ENCODE measurements at places on chromosomes 16 and 17.

DNA sequence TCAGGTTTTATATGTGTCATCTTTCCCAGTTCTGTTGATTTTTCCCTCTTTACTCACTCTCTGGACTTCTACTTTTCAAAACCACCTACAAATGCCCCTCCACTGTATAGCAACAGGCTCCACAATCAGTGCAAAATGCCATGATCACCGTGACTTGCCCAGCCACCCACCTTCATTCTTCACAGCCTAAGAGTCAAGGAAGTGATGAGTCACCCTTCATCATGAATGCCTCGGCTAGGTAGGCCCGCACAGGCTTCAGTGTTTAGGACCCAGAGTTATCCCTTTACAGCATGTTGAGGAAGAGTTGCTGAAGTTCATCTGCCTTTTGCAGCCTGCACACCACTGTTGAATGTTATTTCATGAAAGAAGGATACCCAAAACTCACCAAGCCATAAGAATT is 158.6 kb downstream of the PMP22 start:
- no peak for DNase-seq

GRCh38 chr17:71004413-71004812 is 835.1 kb downstream of the KCNJ2 start:
- no peak for DNase-seq

DNA sequence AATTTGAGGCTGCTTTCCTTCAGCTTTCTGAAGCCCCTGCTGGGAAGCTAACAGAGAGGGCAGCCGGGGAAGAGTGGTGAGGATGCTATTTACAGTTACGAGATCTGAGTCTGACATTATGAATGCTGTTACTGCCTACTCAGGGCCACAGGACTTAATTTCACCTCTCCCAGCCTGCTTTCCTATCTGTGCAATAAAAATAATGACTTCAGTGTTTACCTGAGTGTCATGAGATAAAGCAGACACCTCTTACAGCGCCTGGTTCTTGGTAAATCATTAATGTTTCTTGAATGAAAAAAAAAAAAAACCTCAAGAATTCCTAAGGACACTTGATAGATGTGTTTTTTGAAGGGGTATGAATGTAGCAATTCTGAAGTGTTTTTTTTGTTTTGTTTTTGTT is 24.2 kb upstream of the CPHXL start:
- DNase-seq, result no peak

DNA sequence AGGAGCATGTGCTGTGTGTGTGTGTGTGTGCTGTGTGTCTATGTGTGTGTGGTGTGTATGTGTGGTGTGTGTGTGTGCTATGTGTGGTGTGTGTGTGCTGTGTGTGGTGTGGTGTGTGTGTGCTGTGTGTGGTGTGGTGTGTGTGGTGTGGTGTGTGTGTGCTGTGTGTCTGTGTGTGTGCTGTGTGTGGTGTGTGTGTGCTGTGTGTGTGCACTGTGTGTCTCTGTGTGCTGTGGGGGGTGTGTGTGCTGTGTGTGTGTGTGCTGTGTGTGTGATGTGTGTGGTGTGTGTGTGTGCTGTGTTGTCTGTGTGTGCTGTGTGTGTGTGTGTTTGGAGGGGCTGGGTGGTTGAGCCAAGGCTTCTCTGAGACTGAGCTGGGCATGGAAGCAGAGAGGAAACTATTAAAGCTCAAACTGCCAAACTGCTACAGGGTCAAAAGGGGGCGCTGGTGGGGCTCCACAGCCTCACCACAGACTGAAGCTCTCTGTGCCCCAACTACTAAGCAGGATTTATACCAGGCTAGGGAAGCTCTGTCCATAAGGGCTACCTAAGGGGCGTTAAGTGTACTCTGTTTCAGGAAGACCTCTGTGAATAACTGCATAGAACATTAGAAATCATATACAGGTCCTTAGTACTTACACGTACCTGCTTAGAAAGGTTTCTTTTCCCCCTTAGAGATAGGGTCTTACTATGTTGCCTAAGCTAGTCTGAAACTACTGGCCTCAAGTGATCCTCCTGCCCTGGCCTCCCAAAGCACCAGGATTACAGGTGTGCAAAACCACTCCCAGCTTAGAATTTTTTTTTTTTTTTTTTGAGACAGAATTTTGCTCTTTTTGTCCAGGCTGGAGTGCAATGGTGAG is 27.8 kb upstream of the GHDC start:
- peak; percentile 45 for DNase-seq
